Progenitor cell of endocrine pancreas (in vitro differentiated cells): ENCODE measurements at places on chromosomes 3 and 15.

DNA sequence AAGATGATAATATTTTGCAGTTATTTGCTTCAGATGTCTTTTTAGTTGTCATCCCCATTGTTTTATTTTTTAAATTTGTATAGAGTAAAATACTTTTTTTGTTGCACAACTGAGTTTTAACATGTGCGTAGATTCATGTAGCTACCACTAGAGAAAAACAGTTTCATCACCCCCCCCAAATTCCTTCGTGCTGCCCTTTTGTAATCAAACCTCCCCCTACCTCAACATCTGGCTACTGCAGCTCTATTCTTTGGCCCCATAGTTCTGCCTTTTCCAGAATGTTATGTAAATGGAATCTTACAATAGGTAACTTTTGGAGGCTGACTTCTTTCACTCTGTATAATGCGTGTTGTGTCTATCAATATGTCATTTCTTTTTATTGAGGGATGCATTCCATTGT is 232.0 kb upstream of the RASGRP1 start:
- no peak for DNase-seq
- H3K4me3 ChIP-seq: no peak overlapping the region
- H3K4me1 ChIP-seq: peaks cover 10% of the 10 kb centered on the region
- H3K27ac ChIP-seq: no peak overlapping the region
- H3K36me3 ChIP-seq: no peaks in the 10 kb centered on the region

DNA sequence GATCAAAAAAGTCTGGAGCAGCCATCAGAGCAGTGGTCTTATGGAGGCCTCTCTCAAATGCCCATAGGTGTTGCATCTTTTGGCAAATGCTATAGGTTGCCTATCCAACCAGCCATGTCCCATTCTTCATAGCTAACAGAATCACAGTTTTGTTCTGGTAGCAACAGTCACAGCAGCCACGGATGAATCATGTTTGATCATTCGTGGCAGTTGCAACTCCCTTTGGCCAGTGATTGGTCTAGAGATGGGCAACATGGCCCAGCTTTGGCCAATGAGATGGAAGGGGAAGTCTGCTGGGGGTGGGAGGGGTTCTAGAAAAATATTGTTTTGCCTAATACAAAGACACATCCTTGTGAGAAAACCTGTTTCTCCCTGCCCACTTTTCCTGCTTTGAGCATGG is 50.3 kb upstream of the PPP2R3A start:
- no peaks in the 10 kb centered on the region for H3K36me3 ChIP-seq
- no peak overlapping the region for H3K4me3 ChIP-seq
- H3K27me3 ChIP-seq: no peaks in the 10 kb centered on the region

DNA sequence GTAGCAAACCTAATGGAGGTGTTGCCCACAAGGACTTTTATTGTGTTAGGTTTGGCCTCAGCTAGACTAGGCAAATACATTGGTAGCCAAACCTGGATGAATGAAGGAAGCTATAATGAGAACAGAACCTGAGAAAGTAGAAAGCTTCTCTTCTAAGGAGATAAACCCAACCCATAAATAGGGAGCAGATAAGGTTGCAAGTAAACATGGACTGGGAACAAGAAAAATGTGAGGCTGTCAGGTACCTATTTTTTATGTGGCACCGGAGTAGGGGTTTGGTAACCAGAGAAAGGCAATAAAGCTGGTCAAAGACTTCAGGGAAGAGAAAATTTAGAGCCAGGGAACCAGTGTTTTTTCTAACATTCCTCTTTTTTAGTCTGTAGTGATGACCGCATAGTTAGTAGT is 25.0 kb downstream of the ZNF654 start:
- no peaks in the 10 kb centered on the region for H3K27me3 ChIP-seq
- DNase-seq: no peak
- no peak overlapping the region for H3K4me3 ChIP-seq
- peaks cover 12% of the 10 kb centered on the region for H3K4me1 ChIP-seq
- peaks cover 9% of the 10 kb centered on the region for H3K36me3 ChIP-seq
- H3K27ac ChIP-seq: peak overlapping the region; percentile 63

DNA sequence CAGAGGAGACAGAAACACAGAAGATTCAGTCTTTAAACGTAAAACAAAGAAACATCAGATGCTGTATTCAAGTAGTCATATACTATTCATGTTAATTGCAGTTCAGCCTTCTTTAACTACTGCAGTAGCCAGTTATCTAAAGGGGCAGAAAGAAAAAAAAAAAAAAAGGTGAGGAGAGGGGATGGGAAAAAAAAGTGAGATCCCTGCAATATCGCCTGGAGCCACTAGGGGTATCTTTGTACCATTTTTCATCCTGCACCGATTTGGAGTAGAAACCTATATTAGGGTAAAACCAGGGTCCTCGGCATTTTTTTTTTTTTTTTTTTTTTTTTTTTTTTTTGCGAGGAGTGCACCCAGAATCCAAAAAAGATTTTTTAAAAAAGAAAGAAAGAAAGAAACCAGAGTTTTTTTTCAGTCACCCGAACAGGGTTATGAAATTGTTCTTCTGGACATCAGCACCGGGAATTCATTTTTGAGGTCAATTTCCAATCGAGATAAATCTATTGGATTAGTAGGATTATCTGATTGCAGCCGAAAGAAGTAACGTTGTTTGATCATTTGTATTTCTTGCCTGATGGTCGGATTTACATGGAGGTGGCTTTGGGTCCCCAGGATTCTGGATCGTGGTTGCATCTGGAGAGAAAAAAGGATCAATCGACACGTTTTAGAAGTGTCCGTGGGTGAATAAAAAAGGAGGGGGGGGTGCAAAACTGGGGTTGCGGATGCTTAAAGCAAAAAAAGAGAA is 186.7 kb downstream of the NLGN1 start:
- peaks cover 13% of the 10 kb centered on the region for H3K27me3 ChIP-seq
- DNase-seq: no peak
- peaks cover 23% of the 10 kb centered on the region for H3K4me1 ChIP-seq
- H3K27ac ChIP-seq: peak overlapping the region; percentile 54
- no peaks in the 10 kb centered on the region for H3K36me3 ChIP-seq

DNA sequence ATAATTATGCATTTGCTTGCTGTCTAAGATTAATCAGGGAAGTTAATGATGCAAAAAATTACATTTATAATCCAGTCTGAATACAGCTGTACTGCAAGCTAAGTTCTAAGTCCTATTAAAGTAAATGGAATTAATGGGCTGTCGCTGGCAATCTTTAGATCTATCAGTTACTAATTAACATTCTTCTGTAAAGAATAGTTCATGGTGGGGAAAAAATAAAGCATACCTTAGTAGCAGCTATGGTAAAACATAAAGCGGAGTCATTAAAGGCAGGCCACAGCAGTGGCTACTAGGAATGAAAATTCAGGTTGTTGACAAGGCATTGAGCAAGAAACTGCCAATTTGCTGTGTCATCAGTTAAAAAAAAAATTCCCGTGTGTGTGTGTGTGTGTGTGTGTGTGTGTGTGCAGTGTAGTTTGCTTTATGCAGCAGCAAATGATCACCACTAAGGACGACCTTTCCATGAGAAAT is 129.8 kb downstream of the ZNF385D start:
- DNase-seq: no peak
- H3K4me1 ChIP-seq: peaks cover 17% of the 10 kb centered on the region
- no peaks in the 10 kb centered on the region for H3K27me3 ChIP-seq
- H3K4me3 ChIP-seq: no peak overlapping the region
- H3K27ac ChIP-seq: peak overlapping the region; percentile 49

DNA sequence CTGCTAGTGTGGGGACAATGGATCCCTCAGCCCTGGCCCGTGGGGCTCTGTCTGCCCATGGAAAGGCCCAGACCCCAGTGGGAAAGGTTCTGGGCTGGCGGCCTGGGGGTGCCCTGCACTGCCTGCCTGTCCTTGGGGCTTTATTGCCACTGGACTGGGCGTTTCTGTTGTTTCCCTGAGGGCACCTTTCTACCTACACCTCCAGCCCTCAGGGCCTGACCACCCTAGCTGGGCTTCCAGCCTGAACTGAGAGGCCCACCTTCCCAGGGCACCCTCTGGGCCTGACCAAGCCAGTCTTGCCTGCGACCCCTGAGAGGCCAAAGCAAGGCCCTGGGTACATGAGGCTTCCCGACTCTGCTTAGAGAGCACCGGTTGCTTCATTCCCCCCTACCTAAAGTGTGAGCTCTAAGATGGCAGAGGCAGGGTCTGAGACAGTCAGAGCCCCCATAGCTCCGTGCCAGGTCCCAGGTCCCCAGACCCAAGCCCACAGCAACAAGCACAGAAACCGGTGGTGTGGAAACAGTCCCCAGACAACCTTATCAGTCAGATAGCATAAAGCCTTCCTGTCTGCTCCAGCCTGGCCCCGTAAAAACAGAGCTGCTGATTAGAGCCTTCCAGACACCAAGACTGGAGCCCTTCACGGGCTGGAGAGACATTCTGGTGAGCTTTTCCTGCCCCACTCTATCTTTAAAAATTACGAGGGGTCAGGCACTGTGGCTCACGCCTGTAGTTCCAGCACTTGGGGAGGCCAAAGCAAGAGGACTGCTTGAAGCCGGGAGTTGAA is 102.8 kb downstream of the CHSY1 start:
- peaks cover 12% of the 10 kb centered on the region for H3K27me3 ChIP-seq
- no peaks in the 10 kb centered on the region for H3K36me3 ChIP-seq
- H3K4me1 ChIP-seq: peaks cover 4% of the 10 kb centered on the region
- no peak for DNase-seq

DNA sequence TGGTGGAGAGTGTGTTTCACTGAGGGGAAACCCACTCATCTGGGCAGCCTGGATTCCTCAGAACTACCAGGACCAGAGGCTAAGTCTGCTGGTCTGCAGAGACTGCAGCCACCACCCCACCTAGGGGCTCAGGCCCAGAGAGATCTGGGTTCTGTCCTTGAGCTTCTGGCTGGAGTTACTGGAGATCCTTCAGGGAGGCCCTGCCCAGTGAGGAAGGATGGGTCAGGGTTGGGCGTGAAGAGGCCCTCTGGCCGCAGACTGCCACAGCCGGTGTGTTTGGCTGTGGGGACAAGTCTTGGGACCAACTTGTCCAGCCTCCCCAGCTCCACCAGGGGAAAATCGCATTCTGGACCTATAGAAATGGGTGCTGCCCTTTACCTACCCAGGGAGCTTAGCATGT is 235.3 kb upstream of the CBLB start:
- no peak overlapping the region for H3K27ac ChIP-seq
- DNase-seq: no peak
- no peaks in the 10 kb centered on the region for H3K27me3 ChIP-seq
- peaks cover 1% of the 10 kb centered on the region for H3K36me3 ChIP-seq
- peaks cover 2% of the 10 kb centered on the region for H3K4me1 ChIP-seq

GRCh38 chr3:189937302-189938127 is 183.2 kb downstream of the P3H2 start:
- H3K27me3 ChIP-seq: peaks cover 14% of the 10 kb centered on the region
- H3K36me3 ChIP-seq: no peaks in the 10 kb centered on the region
- DNase-seq: no peak
- peaks cover 10% of the 10 kb centered on the region for H3K4me1 ChIP-seq
- H3K27ac ChIP-seq: no peak overlapping the region

DNA sequence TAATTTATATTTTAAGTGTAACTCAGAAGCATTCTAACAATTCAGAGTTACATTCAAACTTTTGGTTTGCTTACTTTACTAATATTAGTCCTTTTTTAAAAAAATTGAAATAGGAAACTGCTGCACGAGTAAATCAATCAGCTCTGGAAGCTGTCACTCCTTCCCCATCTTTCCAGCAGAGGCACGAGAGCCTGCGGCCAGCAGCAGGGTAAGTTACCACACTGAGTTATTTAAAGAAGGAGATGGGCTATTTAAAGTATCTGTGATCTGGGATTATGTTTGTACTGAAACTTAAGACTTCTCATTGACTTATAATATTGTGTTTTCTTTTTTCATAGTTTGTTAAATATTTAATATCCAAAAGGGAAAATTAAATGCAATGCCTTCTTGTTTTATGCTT is 29.3 kb downstream of the APPL1 start:
- no peak for DNase-seq
- H3K36me3 ChIP-seq: peaks cover 33% of the 10 kb centered on the region
- no peaks in the 10 kb centered on the region for H3K27me3 ChIP-seq

GRCh38 chr3:48679411-48680391 is 6.0 kb downstream of the NCKIPSD start:
- H3K27ac ChIP-seq: no peak overlapping the region
- peaks cover 10% of the 10 kb centered on the region for H3K4me1 ChIP-seq
- no peak for DNase-seq
- H3K36me3 ChIP-seq: peaks cover 18% of the 10 kb centered on the region
- no peaks in the 10 kb centered on the region for H3K27me3 ChIP-seq

DNA sequence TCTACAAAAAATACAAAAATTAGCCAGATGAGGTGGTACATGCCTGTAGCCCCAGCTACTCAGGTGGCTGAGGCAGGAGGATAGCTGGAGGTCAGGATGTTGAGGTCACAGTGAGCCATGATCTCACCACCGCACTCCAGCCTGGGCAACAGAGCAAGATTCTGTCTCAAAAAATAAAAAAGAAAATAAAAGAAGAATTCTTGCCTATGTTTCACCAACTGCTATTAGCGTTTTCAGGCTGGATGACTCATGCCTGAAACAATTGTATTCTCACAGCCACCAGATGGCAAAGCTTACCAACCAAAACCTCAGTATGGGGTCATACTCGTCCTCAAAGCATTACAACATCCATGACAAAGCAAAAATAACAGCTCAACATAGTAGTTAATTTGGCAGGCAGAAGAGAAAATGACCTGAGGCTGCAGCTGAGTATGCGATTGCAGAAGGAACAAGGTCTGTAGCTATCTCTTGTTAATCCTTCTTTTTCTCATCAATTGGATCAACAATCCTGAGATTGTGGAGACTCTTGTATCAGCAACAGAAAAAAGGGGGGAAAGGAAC is 52.2 kb downstream of the TP53BP1 start:
- DNase-seq: no peak
- H3K27me3 ChIP-seq: no peaks in the 10 kb centered on the region
- no peak overlapping the region for H3K4me3 ChIP-seq
- H3K4me1 ChIP-seq: no peaks in the 10 kb centered on the region

DNA sequence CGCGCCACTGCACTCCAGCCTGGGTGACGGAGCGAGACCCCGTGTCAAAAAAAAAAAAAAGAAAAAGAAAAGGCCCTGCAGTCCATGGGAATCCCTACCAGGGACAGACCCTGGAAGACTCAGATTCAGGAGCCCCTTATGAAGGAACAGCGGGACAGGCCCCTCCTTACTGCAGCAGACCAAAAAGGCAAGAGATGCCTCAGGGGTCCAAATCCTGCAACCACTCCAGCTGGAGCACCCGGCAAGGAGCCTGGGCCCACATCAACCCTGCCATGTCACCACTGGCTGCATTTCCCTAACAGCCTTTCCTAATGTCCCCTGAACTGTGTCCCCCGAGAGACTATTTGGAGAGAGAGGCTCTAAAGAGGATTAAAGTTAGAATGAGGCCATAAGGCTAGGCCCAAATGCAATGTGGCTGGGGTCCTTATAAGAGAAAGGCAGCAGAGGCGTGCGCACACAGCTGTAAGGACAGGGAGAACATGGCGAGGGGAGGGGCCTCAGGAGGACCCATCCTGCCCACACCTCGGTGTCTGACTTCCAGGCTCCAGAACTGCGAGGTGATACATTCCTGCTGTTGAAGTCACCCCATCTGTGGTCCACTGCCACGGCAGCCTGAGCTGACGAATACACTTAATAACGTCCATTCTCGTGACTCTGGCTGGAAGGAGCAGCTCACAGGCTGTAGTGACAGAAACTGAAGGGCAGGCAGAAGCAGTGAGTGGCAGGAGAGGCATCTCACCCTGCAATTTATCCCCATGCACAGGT is 78.1 kb downstream of the ATP10A start:
- no peak overlapping the region for H3K4me3 ChIP-seq
- no peak overlapping the region for H3K27ac ChIP-seq
- DNase-seq: no peak
- H3K36me3 ChIP-seq: no peaks in the 10 kb centered on the region

GRCh38 chr15:56739474-56739873 is 6.2 kb upstream of the ZNF280D start:
- no peak overlapping the region for H3K27ac ChIP-seq
- no peak for DNase-seq
- H3K36me3 ChIP-seq: peaks cover 4% of the 10 kb centered on the region
- no peaks in the 10 kb centered on the region for H3K4me1 ChIP-seq
- H3K27me3 ChIP-seq: no peaks in the 10 kb centered on the region
- no peak overlapping the region for H3K4me3 ChIP-seq
